ENCODE measurements at places on chromosomes 7 and 10. TPM values are rescaled to one million over a fixed set of nuclear protein-coding genes. Genes with fewer than 3 reads are reported as not detected.

Gene CYP26A1
- not detected for total RNA-seq

- no peak overlapping the region for H3K27ac ChIP-seq
- H3K36me3 ChIP-seq = no peaks in the 10 kb centered on the region
- DNase-seq = no peak
- H3K4me3 ChIP-seq = no peak overlapping the region
- H3K4me1 ChIP-seq = no peaks in the 10 kb centered on the region
Observed at GRCh38 chr7:94975336-94975735, 67.9 kb downstream of the PPP1R9A start.

- no peak overlapping the region for H3K4me3 ChIP-seq
- no peak overlapping the region for H3K27ac ChIP-seq
- no peaks in the 10 kb centered on the region for H3K27me3 ChIP-seq
- no peaks in the 10 kb centered on the region for H3K36me3 ChIP-seq
- no peaks in the 10 kb centered on the region for H3K4me1 ChIP-seq
Observed at GRCh38 chr10:102540023-102540422, 36.3 kb downstream of the SUFU start.

- no peak for DNase-seq
- no peak overlapping the region for H3K27ac ChIP-seq
- no peaks in the 10 kb centered on the region for H3K27me3 ChIP-seq
- no peaks in the 10 kb centered on the region for H3K4me1 ChIP-seq
- no peaks in the 10 kb centered on the region for H3K36me3 ChIP-seq
- no peak overlapping the region for H3K4me3 ChIP-seq
Observed at GRCh38 chr10:50917486-50917885, 32.1 kb upstream of the A1CF start.

DNA sequence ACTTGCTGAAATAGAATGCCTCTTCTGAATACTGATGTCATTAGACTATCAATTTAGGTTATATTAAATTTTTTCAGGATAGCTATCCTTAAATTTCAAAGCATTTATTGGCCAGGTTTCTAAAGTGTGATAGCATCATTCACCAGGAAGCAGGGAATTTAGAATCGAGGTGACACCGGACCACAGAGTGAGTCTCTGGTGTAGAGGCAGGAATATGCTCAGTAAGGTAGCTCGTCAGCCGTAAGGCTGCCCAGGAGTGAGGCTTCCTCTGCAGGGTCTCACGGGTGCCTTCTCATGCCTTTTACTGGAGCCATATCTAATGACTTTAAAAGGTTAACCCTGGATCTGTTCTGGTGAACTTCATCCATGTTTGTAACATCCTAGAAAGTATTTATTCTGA, 170.8 kb upstream of the KLF14 start:
- H3K4me3 ChIP-seq = no peak overlapping the region
- DNase-seq = no peak
- no peak overlapping the region for H3K27ac ChIP-seq
- H3K4me1 ChIP-seq = peaks cover 24% of the 10 kb centered on the region
- H3K27me3 ChIP-seq = no peaks in the 10 kb centered on the region
- H3K36me3 ChIP-seq = peaks cover 12% of the 10 kb centered on the region

DNA sequence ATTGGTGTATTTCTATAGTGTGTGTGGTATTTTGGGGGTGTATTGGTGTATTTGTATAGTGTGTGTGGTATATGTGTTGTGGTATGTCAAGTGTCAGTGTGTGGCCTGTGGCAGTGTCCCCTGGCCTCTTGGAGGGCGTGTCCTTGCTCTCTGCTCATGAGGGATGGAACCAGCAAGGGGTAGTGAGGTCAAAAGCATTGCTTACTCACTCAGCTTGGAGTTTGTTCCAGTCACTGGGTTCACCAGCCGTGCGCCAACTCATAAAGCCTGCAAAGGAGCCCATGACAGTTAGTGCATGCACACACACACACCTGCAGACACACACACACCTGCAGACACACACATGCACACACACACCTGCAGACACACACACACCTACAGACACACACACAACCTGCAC, 4.3 kb upstream of the TRPV6 start:
- H3K36me3 ChIP-seq = no peaks in the 10 kb centered on the region
- no peak for DNase-seq
- no peaks in the 10 kb centered on the region for H3K27me3 ChIP-seq
- H3K4me1 ChIP-seq = no peaks in the 10 kb centered on the region

DNA sequence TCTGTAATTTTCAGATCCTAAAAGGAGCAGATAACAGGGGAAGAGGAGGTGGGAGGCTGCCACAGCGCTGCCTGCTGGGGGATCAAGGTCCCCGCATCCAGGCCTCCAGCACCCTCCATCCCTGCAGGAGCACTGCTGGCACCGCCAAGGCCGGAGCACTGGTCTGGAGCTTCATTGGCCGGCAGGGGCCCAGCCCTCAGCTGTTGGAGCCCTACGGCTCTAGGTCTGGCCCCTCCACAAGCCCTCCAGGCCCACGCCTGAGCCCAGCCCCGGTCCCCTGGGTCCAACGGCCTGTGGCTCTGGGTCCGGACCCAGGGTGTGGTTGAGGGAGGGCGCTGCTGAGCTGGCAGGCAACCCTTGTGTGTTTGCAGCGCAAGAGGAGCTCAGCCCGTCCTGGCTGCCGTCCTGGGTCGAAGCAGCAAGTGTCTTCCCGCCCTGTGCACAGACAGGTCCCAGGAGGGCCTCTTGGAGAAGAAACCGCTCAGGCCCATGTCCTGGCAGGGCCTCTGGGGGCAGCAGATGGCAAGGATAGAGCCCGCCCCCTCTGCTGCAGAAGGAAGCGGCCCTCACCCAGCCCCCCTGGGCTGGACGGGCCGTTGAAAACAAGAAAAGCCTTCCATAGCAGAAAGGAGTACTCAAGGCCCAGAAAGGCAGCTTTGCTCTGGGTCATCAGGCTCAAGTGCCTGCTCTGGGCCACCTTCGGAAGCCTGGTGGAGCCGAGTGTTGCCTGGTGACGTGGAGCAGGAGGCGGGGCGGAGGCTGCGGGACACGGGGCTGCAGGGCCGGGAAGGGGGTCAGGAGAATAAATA, 54.3 kb upstream of the TNRC18 start:
- H3K27ac ChIP-seq = no peak overlapping the region
- DNase-seq = no peak
- no peak overlapping the region for H3K4me3 ChIP-seq
- H3K27me3 ChIP-seq = no peaks in the 10 kb centered on the region

- H3K4me1 ChIP-seq = no peaks in the 10 kb centered on the region
- no peak for DNase-seq
- H3K27ac ChIP-seq = no peak overlapping the region
Observed at GRCh38 chr10:87739703-87740102, 78.3 kb downstream of the ATAD1 start.

GRCh38 chr7:113321201-113321600, 202.8 kb upstream of the SMIM30 start:
- H3K27ac ChIP-seq = no peak overlapping the region
- no peaks in the 10 kb centered on the region for H3K4me1 ChIP-seq
- no peaks in the 10 kb centered on the region for H3K36me3 ChIP-seq
- H3K27me3 ChIP-seq = no peaks in the 10 kb centered on the region
- no peak for DNase-seq

GRCh38 chr10:132169766-132170560, 16.8 kb upstream of the DPYSL4 start:
- no peaks in the 10 kb centered on the region for H3K4me1 ChIP-seq
- H3K27me3 ChIP-seq = no peaks in the 10 kb centered on the region
- no peak overlapping the region for H3K4me3 ChIP-seq
- H3K27ac ChIP-seq = no peak overlapping the region

DNA sequence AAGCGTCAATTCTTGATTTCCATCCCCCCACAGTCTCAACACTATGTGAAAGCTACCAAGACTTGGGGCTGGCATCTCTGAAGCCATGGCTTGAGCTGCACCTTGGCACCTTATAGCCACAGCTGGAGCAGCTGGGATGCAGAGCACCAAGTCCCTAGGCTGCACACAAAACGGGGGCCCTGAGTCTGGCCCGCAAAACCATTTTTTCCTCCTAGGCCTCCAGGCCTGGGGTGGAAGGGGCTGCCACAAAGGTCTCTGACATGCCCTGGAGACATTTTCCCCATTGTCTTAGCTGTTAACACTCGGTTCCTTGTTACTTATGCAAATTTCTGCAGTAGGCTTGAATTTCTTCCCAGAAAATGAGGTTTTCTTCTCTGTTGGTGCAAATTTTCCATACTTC, 89.8 kb upstream of the GNAI1 start:
- H3K27me3 ChIP-seq = no peaks in the 10 kb centered on the region
- no peaks in the 10 kb centered on the region for H3K4me1 ChIP-seq
- no peak for DNase-seq
- no peaks in the 10 kb centered on the region for H3K36me3 ChIP-seq
- no peak overlapping the region for H3K27ac ChIP-seq
- H3K4me3 ChIP-seq = no peak overlapping the region

All from CD8-positive, alpha-beta memory T cell (primary cell).